Activated CD4-positive, alpha-beta T cell treated with anti-CD3 and anti-CD28 coated beads for 4 hours (primary cell): ENCODE measurements at places on chromosomes 7 and 10.

DNA sequence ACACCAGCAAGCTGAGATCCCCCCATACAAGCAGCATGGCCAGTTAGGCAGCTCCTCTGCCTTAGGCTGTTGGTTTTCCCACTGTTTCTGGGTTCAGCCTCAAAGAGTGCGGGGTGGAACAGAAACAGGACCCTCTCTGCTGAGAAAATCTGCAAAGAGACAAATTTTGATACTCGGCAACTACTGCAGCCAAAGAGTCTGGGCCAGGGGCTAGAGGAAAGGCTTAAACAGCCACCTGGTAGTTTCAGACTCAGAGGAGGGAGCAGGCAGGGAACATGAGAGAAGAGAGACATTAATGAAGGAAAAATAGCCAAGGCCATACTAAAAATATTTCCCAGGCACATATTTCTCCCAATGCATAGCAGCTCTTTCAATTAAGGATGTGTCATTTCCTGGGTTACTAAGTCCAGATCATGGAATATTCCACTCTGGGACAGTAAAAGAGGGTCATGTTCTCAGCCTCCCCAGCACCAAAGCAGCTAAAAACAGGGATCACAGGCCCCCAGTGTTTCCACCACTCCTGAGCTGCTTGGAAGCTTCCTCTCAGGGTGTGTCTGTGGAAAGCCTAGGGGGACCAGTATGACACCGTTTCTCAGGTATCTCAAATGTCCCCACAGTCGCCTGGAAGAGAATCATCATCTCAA lies 29.8 kb downstream of the PDLIM1 start:
- DNase-seq, result no peak

DNA sequence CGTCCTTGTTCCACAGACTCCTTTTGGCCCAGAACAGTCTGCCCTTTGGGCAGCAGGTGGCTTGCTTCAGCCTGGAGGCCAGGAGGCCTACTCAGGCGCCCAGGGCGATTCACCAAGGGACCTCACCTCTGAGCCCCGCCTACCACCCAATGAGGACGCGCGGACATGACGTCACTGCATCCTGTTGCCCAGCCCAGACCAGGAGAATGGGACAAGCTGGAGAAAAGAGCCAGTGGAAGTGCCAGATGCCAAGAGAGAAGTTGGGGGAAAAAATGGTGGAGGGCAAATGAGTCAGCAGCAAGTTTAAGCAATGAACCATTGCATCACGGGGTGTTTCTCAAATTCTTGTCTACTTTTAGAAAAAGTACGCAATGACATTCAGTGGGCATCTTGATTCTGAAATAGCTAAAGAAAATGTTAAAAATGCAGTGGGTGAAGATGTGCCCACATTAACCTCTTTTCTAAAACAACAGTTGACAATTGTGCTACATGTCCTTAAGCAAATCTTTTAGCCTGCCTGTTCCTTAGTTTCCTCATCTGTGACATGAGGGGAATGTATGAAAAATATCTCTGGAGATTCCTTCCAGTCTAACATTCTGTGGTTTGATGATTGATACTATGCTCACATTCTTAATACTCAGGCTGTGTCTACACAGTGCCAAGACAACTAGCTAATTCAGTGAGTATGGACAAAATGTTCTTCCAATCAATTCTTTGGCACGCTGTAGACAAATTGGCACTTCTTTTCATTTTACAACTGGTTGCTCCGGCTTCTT lies 23.9 kb upstream of the LEP start:
- no peak for DNase-seq

- DNase-seq, result peak; percentile 50
These were observed 10.6 kb upstream of the GRB10 start for GRCh38 chr7:50793120-50793946.

DNA sequence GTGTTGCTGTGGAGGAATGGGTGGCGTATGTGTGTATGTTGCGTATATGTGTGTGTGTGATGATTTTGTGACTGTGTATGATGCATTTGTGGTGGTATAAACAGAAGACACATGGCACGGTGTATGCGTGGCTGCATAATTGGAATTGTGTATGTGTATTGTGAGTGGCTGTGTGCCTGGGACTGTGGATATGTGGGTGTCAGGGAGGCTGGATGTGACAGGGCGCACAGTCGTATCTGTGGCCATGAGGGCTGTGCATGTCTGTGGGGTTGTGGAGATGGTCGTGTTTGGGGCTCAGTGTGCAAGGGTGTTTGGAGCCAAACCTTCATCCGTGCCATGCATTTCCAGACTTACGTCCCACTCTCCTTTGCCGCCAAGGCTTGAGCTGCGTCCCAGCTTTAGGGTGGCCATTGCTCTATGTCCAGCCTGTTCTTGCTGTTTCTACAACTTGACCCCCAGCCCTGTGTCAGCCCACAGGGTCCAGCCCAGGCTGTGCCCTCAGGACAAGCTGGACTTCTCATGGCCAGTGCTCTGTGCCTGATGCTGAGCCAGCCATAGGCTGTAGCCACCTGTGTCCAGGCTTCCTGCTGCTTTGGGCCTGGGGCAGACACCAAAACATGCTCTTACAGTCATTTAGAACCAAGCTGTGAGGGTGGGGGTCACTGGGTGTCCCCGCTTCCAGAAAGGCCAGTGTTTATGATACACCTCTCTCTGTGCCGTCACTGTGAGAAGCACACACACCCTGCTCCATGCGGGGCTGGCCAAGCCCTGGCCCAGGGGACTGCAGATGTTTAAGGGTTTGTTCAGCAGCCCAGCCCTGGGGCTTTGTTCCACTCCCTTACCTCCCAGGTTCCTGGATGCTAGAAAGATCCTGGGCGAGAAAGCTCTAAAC lies 127.6 kb downstream of the NEURL1 start:
- DNase-seq, result no peak

DNA sequence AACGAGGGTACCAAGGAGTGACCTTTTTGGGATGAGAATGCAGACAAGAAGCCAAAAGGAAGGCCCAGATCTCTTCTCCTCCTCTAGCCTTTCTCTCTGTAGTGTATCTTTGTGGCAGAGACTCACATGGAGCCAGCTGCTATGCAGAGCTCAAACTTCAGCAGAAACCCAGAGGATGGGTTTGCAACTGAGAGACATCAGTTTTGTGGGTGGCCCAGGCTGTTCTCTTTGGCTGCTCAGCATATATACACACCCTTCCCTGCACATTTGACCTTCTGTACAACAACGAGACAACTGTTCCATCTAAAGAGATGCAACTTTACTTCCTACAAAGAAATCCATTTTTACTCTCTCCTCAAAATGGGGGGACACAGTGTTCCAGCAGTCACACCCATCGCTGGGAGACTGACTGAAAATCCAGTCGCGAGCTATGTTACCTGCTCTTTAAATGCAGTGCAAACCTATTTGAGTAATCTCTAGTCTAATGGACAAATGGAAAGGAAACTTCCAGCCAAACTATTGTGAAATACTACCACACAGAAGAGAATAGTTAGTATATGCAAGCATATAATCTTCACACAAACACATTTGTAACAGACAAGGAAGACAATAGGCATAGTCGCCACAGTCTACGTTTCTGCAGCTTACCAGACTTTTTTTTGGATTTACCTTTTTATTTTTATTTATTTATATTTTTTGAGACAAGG lies 51.2 kb downstream of the GTF2I start:
- DNase-seq, result no peak

- DNase-seq, result no peak
These were observed 194.9 kb downstream of the ETV1 start for GRCh38 chr7:13794581-13794980.

DNA sequence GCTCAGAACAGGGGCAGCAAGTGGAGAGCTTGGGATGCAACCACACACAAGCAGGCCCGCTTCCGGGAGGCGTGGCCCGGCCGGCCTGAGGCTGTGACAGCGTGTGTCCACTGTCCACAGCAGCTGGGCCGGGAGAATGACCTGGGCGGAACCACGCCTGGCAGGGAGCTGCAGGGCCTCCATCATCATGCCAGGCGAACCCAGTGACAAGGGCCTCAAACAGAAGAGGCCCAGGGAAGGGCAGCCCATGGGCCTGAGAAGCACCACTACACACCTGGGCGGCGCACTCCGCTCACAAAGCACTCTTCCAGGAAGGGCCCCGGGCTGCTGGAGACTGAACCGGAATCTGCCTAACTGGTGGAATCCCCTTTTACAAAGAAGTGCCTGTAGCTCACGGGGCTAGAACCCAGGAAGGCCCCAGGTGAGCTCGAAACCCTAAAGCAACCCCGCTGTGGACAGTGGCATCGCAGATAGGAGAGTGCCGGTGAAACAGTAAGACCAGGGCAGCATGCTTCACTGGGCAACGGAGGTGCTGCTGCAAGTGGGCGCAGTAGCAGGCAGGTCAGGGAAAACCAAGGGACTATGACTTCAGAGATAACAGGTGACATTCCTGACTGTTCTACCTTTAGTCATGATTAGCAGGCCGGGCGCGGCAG lies 66.0 kb downstream of the MAD1L1 start:
- DNase-seq, result no peak

DNA sequence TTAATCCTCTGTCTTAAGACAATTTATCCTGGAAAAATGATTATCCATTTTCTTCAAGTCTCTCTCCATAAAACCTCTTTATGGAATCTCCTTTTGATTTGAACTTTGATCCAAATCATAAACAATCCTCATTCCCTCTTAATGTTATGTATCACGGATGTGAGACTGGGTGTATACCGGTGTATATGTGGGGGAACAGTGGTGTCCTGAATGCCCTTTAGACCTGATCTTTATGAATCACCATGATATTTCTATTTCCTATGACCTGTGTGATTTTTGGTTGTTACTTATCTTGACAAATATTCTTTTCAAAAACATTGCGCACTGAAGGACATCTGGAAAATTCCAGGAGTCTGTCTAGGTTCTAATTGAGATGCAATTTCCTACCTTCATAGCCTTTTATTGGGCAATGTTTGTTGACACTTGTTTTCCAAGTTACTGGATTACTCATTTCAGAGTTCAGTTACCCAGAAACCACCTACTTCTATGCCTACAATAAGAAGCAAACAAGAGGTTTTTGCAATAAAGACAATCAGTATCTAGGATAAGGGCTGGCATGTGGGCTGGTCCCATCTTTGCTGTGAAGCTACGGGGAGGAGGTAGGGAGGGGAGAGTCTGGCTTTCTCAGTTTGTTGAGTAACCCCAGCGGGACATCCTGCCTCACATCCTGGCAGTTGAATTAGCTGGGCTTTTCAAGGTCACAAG lies 190.4 kb downstream of the CTTNBP2 start:
- DNase-seq, result no peak

DNA sequence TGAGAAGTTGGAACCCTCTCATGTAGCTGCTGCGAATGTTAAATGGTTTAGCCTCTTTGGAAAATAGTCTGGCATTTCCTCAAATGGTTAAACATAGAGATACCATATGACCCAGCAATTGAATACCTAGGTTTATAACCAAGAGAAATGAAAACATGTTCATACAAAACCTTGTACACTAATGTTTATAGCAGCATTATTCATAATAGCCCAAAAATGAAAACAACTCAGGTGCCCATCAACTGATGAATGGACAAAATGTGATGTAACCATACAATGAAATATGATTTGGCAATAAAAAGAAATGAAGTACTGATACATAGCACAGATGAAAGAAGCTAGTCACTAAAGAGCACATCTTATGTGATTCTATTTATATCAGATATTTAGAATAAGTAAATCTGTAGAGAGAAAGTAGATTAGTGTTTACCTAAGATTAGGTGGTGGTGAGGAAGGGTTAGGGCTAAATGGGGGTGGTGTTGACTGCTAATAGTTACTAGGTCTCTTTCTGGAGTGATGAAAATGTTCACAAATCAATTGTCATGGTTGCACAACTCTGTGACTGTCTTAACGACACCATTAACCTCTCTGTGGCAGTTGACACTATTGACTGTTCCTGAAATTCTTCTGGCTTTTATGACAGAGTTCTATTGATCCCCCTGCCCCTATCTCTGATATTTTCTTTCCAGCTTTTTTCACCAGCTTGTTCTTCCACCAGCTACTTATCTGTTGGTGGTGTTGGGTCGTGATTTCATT lies 35.2 kb downstream of the VCL start:
- no peak for DNase-seq

- DNase-seq, result no peak
These were observed 717.3 kb downstream of the XPNPEP1 start for GRCh38 chr10:109205929-109206585.

DNA sequence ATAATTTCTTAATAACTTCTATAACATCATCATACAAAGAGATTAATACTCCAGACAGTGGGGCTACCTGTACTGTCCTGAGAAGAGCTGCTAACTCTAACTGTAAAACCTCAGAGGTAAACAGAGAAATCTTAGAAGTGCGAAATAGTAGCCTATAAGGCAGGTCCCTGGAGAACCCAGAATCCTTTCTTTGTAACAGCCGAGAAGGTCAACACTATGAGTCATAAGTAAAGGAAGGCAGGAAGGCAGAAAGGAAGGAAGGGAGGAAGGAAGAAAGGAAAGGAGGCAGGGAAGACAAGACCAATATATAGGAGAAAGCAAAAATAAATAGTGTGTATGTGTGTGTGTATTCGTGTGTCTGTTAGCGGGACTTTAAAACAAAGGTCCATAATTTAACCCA lies 540.6 kb downstream of the ZWINT start:
- DNase-seq, result no peak

- DNase-seq, result no peak
These were observed 1.3 kb upstream of the RASSF4 start for GRCh38 chr10:44958196-44958897.

DNA sequence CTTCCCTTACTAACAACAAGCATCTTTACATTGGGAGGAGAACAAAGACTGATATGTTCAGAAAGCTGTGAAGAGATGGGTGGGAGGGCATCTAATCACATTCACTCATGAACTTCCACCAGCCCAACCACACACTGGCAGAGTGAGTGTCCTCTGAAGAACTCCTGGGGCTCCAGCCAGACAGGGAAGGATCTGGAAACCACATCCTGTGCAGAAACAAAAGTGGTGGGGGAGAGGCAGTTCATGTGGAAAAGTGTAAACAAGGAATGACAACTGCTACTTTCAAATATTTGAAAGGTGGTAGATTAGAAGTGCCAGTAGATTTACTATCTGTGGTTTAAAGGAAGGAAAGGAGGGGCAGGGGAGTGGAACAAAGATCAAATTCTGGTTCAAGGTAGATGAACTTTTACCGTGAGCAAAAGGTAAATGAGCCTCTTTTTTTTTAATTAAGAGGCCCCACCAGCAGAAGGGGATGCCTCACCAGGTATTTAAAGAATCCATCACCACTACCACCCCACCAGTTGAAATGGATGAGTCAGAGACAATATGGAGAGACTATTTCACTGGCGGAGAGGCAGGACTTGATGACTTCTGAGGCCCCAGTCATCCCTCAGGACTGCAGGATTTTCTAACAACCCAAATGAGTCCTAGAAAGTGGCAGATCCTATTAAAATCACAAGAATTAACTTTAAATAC lies 34.5 kb downstream of the GOT1 start:
- DNase-seq, result no peak
